ENCODE measurements at places on chromosomes 1 and 21.

- DNase-seq = peak; percentile 55
Observed at GRCh38 chr1:45340816-45341466, 701 bp upstream of the MUTYH start.

DNA sequence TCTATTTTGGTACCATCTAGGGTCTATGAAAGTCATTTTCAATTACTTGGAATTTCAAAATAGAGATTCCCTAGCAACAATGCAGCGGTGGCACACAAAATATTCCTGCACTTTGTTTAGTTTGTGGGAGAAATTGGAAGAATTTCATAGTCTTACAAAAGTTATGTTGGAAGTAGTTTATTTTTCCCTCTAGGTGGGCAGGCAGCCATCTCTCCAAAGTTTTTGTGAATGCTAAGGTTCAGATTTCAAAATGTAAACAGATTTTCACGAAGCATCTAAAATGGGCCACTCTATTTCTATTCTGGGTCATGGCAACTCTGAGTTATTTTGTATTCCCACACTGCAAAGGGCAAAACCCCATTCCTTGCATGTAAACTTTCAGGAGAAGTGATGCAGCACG lies 8.0 kb downstream of the SMCP start:
- DNase-seq = no peak

- no peak for DNase-seq
Observed at GRCh38 chr1:150762552-150762951, 3.0 kb downstream of the CTSS start.

GRCh38 chr1:203555076-203555475 lies 61.1 kb downstream of the OPTC start:
- no peak for DNase-seq

GRCh38 chr1:232893481-232894313 lies 56.7 kb upstream of the NTPCR start:
- DNase-seq = no peak

DNA sequence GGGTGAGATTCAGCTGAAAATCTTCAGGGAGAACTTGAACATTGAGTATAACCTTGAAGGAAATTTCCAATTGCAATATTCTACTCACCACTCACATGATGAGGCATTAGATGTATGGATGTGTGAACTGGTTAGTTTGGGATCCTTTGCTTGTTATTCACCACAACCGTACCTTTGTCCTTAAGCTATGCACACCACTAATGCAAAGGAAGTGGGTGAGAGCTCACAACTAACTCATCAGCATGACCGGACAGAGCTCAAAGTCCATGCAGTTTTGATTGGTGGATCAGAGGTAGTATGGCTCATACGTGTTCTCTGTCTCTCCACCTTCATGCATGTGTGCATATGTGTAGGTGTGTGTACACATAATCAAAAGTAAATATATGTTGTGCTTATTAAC lies 43.5 kb upstream of the MROH9 start:
- DNase-seq = no peak

GRCh38 chr1:24502709-24503058 lies at the start of gene RCAN3:
RCAN3 (plus strand) TSS chr1:24502836; CDS start chr1:24514373, 11,537 bp downstream.
- DNase-seq = peak; percentile 82

GRCh38 chr1:10014016-10014415 lies 17.0 kb downstream of the RBP7 start:
- no peak for DNase-seq

DNA sequence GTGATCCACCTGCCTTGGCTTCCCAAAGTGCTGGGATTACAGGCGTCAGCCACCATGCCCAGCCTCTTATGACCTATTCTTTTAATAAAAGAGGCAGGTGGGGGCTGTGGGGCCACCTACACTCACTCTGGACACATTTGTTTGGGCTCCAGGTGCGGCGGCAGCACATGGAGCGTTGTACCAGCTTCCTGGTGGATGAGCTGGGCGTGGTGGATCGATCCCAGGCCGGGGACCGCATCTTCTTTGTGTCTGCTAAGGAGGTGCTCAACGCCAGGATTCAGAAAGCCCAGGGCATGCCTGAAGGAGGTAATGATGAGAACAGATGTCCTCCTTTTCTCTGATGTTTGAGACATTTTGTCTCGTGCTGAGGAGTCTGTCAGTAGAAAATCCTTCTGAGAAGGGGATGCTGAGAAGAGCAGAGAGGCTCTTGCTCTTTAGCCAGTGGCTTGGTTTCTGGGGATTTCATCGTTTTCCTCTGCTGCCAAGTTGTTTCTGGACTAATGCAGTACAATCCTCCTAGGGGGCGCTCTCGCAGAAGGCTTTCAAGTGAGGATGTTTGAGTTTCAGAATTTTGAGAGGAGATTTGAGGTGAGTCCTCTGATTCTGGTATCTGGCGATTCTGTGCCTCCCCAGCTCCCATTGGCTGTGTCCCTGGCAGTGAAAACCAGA lies 17.9 kb upstream of the MIIP start:
- DNase-seq = peak; percentile 48

DNA sequence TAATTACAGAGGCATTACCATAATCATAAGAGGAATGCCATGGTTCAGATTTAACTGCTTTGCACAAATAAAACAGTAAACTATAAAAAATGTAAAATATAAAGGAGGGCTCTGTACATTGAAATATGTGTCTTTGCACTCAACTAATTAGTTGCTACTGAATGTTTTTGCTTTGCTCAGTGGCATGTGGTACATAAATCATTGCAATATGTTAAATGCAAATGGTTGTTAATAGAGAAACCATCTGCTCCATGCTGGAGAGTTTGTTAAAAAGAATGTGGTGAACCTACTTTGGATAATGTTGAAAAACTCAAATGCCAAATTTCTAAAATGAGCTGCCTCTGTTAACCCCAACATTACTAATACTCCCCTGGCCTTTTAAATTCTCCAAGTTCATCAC lies 201.5 kb downstream of the NTNG1 start:
- DNase-seq = no peak

GRCh38 chr1:9128166-9128519 lies 759 bp downstream of the GPR157 start:
- DNase-seq = no peak

- DNase-seq = no peak
Observed at GRCh38 chr1:26553942-26554682, 24.6 kb downstream of the RPS6KA1 start.

DNA sequence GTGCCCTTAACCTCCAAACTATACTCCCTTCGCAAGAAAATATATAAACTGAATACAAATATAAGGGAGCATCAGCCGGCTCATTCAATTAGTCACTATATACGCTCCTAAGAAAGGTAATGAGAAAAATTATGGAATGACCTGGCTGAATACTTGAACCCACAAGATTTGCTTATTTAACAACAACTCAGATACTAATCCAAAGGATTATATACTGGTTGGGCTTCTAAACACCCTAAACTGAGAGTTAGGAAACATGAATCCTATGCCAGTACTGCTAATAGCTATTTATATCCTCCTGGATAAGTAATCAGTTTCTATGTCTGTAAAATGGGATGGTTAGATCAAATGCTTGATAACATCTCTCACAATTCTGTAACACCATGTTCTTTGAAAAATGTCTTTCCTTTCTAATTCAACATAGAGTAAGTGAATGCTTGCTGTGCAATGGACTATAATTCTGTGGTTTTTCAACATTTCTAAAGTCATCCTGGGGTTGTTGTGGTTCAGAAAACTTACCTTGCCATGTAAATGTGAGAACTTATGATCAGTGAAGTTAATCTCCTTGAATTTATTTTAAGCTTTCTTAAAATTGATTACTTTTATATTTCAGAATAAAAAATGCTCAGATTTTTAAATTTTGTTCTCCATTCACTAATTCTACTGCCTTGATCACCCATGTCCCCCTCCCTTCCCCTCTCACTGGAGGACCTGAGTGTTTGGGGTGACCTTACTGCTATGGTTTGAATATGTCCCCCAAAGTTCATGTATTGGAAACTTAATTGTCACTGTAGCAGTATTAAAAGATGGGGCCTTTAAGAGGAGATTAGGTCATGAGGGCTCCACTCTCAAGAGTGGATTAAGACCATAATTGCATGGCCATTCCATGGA lies 14.5 kb downstream of the DUSP10 start:
- no peak for DNase-seq

GRCh38 chr1:90605070-90605469 lies 112.0 kb downstream of the BARHL2 start:
- DNase-seq = no peak

GRCh38 chr1:166272155-166272554 lies 105.4 kb upstream of the FAM78B start:
- DNase-seq = no peak

DNA sequence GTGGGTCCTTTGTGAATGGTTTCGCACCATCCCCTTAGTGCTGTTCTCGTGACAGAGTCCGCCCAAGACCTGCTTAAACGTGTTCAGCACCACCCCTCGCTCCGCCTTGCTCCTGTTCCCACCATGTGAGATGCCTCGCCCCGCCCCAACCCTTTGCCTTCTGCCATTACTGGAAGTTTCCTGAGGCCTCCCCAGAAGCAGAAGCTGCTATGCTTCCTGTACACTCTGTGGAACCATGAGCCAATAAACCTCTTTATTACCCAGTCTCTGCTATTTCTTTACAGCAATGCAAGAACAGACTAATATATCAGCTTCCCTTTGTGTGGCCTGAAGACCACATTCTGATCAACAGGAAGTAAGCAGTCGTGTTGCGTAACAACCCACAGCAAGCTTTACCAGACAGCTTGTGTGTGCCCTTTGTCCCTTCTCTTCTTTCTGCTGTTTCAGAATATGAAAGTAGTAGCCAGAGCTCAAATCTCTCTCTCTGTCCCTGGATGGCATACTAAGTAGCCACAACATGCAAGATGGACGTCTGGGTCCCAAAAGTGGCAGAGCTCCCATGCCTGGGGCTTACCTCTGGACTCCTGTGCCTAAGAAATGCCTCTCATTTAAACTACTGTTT lies 14.1 kb downstream of the HENMT1 start:
- no peak for DNase-seq

DNA sequence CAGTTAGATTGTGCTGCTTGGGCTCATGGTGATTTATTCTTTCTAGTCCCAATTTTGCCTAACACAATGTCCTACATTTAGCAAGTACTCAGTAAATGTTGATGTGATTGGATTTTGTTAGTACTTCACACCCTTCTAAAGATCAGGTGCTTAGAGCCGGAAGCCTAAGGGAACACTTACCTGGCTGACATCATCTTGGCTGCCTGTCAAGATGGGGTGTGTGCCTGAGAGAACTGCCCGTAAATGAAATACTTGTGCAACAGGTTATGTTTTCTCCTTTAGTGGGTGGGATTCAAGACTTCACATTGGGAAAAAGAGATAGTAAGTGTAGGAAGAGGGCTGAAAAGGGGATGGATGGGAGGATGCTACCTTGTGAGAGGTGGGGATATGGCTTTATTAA lies 75.5 kb upstream of the MACF1 start:
- no peak for DNase-seq

DNA sequence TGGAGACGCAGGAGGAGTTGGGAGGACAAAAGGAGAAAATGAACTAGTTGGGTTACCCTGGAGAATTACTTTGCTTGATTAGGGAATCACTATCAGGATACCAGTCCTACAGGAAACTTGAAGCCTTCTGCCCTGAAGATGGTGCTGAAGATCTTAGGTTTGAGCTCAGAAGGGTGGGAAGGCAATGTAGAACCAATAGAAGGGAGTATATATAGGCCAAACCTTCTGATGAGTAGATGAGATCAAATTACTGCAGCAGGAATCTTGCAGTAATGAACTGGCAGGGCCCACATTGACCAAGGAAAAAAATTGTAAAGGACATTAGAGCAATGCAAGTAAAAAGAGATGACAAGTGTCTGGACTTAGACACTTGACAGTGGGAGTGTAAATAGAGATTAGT lies 116.3 kb upstream of the CACYBP start:
- no peak for DNase-seq

DNA sequence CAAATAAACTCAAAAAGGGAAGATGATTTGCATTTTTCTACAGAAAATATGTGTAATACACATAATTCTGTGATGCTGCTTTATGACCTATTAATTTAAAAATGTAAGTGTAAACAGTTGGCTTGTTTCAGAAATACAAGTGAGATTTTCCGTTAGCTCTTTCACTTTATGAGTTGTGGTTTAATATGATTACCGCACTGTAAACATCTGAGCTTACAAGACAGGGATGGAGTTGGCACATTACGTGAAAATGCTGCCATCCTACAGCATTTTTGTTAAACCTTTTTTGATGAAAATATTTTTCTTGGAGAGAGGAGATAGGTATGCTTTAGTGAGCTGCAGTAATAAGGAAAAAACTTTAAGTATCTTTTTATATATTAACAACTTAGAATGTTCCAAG lies 426.8 kb upstream of the ADAMTS5 start:
- DNase-seq = no peak

DNA sequence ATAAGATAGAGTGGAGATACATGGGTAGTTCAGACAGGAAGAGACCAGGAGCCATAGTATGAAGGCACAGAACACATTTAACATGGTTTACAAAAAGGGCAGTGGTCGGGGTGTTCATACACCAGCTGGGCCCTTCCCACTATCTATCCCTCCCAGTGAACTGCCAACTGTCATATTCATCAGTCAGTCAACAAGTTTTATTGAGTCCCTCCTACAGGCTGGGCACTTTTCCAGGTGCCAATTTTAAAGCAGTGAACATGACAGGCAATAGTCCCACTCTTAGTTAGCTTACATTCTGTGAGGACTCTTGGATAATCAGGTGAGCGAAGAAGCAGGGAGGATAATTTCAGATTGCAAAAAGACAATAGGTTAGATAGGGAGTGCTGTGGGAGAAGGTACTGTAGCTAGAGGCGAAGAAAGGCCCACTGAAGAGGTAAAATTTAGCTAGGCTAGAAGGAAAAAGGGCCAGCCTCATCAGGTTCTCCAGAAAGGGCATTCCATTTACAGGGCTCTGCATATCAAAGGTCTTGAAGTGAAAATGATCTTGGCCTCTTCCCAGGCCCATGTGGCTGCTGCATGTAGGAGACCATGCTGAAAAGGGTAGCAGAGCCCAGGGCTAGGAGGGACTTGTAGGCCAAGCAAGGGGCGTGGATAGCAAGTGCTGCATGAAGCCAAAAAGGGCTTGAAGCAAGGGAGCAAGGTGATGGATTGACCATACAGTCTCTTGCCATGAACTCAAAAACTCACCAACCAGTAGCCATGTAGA lies 274.7 kb upstream of the SNX7 start:
- no peak for DNase-seq

- no peak for DNase-seq
Observed at GRCh38 chr1:41528726-41529605, 44.5 kb upstream of the EDN2 start.

DNA sequence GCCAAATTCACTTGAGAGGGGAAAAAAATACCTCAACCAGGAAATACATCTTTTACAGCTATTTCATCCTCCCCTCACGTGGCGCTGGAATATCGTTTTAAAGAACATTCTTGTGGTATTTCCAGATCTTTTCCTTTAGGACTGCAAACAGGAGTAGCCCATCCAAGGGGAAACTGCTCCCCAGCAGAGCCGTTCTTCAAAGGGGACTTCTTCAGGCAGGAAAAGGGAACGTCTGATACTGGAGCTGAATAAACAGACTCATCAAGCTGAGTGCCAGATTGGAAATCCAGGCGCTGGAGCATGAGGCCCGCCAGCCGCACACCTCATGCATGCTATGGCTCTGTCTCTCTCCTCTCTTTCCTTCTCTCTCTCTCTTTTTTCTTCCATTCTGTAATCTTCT lies 34.0 kb upstream of the PROX1 start:
- DNase-seq = no peak

Data from SJCRH30 (cell line).